ENCODE measurements at places on chromosomes 11 and 22.
A peak's percentile ranks its signal among the peaks of the same experiment; 100 is the strongest.

DNA sequence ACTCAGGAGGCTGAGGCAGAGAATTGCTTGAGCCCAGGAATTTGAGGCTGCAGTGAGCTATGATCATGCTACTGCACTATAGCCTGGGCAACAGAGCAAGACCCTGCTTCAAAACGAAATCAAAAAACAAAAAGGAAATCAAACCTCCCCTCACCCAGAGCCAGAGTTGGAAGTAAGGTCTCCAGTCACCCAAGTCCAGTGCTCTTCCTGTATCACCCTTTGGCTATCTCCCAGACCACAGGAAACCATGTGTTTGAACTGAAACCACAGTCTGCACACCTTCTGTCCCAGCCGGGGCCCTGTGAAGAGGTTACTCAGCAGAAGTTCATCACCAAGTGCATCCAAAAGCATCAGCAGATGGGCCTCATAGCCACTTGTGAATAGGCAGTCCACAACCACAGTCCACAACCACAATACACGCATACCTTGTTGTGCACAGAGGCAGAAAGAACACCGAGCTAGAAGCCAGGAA lies 4.6 kb downstream of the MYH9 start:
- H3K27ac ChIP-seq = peak overlapping the region; percentile 99
- peaks cover 15% of the 10 kb centered on the region for H3K4me1 ChIP-seq
- DNase-seq = no peak
- no peaks in the 10 kb centered on the region for H3K27me3 ChIP-seq
- no peaks in the 10 kb centered on the region for H3K36me3 ChIP-seq
- H3K4me3 ChIP-seq = no peak overlapping the region

- no peaks in the 10 kb centered on the region for H3K4me1 ChIP-seq
- no peaks in the 10 kb centered on the region for H3K27me3 ChIP-seq
- H3K36me3 ChIP-seq = no peaks in the 10 kb centered on the region
These were observed 9.6 kb upstream of the WNT11 start for GRCh38 chr11:76215941-76216340.

DNA sequence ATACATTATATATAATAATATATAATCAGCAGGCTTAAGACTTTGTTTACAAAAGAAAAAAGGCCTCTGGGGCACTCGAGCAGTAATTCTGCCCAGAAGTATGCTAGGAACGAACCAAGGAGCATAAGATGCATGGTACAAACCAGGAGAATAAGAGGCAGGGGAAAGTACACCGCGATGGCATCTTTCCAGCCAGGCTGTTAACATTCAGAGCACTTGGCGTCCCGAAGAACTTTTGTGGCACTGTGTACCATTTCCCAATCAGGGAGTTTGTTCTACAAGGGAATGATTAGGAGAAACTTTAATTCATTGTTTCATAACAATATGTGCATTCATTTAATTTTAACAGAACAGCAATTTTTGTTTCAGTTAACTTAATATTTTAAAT lies 125.1 kb downstream of the WT1 start:
- H3K4me3 ChIP-seq = no peak overlapping the region
- no peaks in the 10 kb centered on the region for H3K4me1 ChIP-seq
- no peaks in the 10 kb centered on the region for H3K27me3 ChIP-seq

DNA sequence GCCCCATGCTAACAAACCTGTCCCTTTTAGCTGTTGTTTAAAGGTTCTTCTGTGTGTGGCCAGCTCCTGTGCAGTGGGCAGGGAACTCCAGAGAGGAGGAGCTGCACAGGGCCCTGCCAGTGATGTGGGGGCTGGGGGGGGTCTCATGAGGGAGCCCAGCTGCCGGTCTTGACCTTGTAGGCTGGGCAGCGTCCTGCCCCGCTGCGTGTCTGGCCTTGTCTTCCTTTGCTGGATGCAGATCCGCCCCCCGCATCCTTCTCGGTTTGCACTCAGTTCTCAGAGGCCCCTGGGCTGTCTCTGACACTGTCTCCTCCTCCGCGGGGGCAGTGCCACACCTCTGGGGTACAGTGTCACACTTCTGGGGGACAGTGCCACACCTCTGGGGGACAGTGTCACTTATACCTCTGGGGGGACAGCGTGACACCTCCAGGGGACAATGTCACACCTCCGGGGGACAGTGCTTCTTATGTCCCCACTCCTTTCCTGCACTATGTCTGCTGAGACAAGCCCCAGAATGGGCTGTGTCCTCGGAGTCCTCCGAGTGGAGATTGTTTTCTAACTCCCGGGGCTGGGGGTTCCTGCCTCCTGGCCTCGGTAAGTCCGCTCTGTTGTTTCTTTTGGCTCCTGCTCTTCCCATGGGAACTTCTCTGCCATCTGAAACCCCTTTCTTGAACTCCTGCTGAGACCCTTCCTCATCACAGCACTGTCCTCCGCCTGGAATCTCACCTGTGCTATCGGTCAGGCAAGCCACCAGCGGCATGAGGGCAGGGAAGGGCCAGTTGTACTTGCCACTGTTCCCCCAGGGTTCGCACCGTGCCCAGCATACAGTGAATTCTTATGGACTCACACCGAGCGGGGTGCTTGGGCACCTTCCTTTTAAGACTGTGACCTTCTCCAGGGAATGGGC lies 788.3 kb downstream of the TBC1D22A start:
- no peaks in the 10 kb centered on the region for H3K36me3 ChIP-seq
- H3K4me1 ChIP-seq = no peaks in the 10 kb centered on the region
- no peak overlapping the region for H3K27ac ChIP-seq
- H3K4me3 ChIP-seq = no peak overlapping the region
- DNase-seq = no peak

- no peaks in the 10 kb centered on the region for H3K36me3 ChIP-seq
- no peaks in the 10 kb centered on the region for H3K27me3 ChIP-seq
- no peak for DNase-seq
These were observed 35.7 kb upstream of the KLHL35 start for GRCh38 chr11:75468534-75469340.

DNA sequence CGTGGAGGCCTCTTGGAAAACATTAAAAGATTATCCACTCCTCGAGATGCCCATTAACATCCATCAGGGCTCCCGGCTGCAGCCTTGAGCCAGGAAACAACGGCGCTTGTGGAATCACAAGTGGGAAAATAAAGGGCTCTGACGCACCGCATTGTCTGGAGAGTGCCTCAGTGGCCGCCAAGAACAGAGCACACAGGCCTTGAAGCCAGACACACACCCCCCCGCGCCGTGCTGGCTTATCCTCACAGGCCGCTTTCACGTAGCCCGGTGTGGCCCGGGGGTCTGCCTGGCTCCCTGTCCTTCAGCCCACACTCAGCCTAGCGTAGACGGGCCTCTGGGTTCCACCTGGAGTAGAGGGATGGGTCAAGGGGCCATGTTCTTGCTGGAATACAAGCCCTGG lies 1020.5 kb downstream of the BRD1 start:
- H3K27me3 ChIP-seq = no peaks in the 10 kb centered on the region
- H3K36me3 ChIP-seq = no peaks in the 10 kb centered on the region
- no peak overlapping the region for H3K27ac ChIP-seq
